ENCODE measurements at places on chromosomes 5 and 9.

GRCh38 chr5:77232574-77233358, 22.3 kb downstream of the PDE8B start:
- DNase-seq = no peak

GRCh38 chr5:9099689-9100088, 446.2 kb downstream of the SEMA5A start:
- DNase-seq = no peak

DNA sequence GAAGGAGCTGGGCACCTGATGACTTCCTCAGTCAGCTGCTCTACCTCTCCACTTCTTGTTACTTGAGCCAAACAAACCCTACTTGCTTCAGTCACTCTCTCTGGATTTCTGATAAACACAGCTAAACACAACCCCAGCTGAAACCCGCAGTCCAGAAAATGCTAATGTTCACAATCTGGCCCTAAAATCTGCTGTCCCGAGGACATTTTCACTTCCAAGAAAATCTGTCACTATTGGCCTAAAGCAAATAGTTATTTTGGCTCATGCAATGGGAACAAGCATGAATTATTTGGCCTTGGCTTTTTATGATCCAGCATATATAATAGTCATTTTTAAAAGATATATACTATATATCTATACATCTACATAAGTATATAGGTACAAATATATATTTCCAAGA, 19.1 kb downstream of the FAM81B start:
- DNase-seq = no peak

DNA sequence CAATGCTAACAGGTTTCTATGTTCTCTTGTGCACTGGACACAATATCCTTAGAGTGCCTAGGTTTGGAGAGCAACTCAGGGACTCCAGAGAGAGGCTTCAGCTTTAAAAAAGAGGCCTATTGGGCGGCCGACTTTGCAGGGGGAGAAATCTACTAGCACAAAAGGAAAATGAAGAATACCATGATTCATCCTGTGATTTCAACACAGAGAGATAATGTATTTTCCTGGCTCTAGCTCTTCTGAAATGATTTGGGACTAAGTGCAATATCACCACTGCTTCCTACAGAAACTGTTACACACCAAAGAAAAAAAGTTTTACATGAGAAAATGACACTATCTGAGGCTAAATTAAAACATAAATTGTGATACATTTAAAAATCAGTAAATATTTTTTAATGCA, 146.1 kb upstream of the TSLP start:
- no peak for DNase-seq

DNA sequence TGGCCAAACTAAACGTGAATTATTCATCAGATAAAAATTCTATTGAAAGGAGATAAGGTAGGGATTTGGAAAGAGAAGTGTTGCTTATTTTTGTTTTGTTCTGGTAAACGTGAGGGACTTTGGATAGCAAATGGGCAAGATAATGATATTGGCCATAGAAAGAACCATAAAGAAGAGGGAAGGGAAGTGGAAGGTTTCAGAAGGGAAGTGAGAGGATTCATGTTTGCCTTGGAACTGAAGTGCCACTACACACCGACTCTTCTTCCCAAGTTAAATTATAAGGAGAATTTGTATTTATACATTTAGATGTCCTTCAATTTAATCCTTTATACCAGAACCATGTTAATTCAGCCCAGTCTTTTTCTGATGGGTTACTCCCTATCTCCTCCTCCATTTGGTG, 42.1 kb upstream of the TAF11L2 start:
- no peak for DNase-seq

DNA sequence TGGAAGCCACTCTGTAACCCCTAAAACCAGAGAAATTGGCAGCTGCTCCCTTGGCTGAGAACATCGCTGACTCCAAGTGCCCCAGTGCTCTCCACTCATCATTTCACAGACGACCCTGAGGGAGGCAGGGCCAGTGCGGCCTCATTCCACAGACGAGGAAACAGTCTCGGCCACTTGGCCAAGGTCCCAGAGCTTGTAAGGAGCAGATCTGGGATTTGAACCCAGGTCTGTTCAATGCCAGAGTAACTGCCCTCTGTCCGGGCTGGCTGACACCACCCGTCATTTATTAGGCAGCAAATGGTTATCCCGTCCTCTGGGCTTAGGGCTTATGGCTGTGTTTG, 19.9 kb upstream of the IER5L start:
- no peak for DNase-seq

GRCh38 chr9:105972466-105973204, 278.3 kb downstream of the TMEM38B start:
- no peak for DNase-seq

- no peak for DNase-seq
These were observed 341.2 kb upstream of the IRX2 start for GRCh38 chr5:3092664-3093063.

DNA sequence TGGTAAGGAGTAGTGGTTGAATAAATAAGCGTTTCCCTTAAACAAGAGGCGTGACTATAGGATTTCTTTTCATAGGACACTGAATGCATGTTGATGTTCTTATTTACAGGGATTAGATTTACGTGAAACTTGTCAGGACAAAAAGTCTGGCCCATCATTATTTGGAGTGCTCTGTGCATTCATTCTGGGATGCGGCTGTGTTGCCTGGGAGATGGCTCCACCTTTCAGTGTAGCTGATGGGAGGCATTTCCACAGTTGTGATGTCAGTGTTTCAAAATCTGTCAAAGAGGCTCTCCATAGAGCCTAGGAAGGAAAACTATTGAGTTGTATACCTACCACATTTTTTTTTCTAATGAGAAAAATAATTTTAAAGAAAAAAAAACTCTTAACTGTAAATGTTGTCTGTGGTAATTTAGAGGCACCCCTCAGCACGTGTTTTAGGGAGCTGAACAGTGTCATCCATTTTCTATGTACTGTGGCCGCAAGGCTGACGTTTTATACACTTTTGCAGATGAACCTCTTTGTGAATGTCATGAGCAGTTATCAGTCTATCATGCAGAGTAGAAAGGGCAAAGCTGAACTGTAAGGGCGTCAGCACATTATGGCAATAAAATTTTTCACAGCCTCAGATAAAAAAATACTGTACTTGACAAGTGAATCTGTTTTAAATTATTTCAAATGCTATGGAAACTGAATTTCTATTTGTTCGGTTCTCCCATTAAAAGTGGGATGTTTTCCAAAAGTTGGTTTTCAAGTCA, 202.7 kb downstream of the PBX3 start:
- DNase-seq = no peak

- DNase-seq = no peak
These were observed 1275.6 kb upstream of the CDH9 start for GRCh38 chr5:28313953-28314352.

DNA sequence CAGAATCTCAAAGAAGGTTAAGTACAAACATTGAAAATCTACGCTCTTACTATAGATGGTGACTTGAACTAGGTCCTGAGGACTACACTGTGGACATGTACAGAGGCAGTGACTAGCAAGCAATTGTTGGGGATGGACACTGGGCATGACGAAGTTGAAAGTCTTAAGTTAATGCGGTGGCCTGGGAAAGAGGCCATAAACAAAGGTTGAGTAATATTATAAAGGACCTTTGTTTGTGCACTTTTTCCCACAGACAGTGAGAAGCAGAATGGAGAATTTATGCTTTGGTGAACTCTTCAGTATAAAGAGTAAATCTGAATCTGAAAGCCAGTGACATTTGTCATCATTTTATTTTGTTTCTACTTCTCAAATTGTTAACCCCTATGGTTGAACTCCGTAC, 15.3 kb downstream of the ALDH1A1 start:
- DNase-seq = no peak

GRCh38 chr9:95224376-95225019, 93.0 kb downstream of the FANCC start:
- DNase-seq = no peak

DNA sequence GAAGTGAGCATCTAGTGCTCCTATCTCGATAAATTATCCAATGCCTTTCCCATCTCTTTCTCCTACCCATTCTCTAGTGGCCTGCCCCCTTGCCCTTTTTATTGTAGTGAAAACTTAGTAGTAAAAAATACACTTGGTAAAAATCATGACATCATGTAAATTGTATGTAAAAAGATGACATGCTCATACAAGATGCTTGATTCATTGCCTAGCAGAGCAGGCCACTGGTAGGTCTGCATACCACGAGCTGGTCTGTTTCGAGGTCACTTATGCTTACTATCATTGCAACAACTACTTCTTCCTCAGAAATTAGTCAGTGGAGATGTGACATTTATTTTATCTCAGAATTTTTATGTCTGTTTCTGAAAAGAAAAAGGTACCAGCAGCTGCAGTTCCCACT, 177.3 kb downstream of the C9orf152 start:
- DNase-seq = no peak

- DNase-seq = no peak
These were observed 52.6 kb downstream of the GNA14 start for GRCh38 chr9:77595426-77596095.

Measured in CD4-positive, CD25-positive, alpha-beta regulatory T cell (primary cell).